ENCODE measurements at places on chromosomes 16 and 17.

- DNase-seq = no peak
These were observed 68.8 kb downstream of the ITFG1 start for GRCh38 chr16:47392081-47392480.

DNA sequence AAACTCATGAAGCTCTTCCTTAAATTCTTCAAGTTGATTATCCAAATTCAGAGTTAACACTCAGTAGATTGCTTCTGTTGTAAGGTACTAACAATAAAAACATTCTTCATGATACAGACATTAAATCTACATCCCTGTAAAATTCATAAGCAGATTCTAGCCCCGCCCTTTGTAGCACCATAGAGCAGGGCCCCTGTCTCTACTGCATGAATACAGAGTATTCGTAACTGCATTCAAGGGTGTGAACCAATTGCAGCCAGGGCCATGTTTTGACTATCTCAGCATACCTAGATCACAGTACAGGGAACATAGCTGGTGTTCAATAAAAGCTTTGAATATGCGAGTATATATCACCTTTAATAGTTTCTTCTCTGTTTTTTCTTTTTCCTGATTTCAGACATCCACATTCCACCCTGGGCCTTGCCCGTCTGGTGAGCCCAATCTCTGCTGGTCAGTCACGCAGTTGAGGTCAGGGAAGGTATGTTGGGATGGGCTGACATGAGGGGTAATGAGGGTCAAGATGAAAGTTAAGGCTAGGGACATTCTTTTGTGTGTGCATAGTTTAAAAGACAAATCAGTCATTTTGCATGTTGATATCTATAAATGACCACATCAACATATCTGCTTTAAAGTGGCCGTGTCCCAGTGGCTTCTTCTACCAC, 33.0 kb downstream of the KCNJ16 start:
- DNase-seq = no peak

- DNase-seq = no peak
These were observed 9.3 kb downstream of the NUBP1 start for GRCh38 chr16:10752843-10753523.

- DNase-seq = peak; percentile 71
These were observed 4.5 kb upstream of the TMEM92 start for GRCh38 chr17:50269477-50270434.

- DNase-seq = no peak
These were observed 49.8 kb downstream of the RND2 start for GRCh38 chr17:43074869-43075268.

DNA sequence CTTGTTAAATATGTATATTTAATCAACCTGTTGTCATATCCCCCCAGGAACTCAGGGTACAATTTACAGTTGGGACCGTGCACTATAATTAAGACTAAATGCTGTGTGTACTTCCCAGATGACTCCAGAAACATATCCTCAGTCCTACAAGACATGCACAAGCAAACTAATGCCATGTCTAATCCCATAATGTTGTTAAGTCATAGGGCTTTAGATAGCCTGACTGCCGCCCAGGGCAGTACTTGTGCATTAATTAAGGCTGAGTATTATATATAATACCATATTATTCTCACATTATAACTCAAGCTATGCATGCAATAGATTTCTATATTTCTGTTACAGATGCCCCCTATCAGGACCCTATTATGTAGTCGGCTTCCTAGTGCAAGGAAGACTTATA, 20.1 kb upstream of the CPHXL start:
- peak; percentile 75 for DNase-seq

DNA sequence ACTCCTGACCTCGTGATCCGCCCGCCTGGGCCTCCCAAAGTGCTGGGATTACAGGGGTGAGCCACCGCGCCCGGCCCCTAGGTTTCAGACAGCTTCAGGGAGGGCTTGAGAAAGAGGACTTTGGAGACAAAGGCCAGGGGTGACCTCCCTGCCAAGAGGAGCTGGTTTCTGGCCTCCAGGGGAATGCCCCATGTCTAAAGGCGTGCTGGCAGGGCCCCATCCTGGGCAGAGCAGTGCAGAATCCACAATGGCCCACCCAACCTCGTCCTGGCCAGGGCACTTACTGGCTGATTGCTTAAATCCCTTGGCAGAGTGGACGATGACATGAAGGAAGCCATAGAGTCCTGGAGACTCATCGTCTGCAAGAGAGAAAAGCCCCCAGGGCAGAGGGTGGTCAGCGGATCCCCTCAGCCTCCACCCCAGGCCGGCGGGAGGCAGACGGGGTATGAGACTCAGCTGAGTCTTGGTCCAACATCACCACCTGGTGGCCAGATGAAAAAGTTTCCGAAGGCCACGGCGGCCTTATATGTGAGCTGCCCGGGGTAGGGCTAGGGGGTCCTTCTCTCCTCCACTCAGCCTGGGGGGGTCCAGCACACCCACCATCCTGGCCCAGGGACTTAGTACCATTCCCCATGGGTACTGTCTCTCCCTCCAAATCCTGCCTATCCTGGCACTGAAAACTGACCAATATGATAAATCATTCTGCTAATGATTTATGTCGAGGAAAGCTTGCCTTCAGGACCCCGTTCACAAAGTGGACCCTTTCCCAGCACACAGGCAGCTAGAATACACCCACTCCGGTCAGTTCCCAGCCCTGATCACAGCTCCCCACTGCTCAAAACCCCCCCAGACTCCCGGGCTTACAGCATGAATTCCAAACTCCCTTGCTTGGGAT, 59.1 kb downstream of the TIMM22 start:
- DNase-seq = peak; percentile 41

DNA sequence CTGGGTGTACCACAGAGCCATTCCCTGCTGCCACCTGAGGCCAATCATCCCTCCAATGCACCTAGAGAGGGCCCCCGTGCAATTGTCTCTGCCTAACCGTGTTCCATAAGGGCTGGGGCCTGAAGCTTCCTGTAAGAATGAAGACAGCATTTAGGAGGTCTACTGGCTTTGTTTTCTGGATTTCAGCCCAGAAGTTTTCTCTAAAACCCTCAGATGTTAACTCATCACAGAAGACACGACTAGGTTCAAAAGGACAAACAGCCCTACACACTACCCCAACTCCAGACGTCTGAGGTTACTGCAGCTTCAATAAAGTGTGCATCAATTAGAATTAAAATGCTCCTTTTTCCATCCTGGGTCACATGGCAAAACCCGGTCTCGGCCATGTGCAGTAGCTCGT, 10.8 kb upstream of the DRG2 start:
- no peak for DNase-seq

- DNase-seq = no peak
These were observed 6.7 kb upstream of the KRT9 start for GRCh38 chr17:41578538-41578937.

GRCh38 chr17:34725008-34725407, 145.6 kb downstream of the TMEM132E start:
- peak; percentile 42 for DNase-seq

DNA sequence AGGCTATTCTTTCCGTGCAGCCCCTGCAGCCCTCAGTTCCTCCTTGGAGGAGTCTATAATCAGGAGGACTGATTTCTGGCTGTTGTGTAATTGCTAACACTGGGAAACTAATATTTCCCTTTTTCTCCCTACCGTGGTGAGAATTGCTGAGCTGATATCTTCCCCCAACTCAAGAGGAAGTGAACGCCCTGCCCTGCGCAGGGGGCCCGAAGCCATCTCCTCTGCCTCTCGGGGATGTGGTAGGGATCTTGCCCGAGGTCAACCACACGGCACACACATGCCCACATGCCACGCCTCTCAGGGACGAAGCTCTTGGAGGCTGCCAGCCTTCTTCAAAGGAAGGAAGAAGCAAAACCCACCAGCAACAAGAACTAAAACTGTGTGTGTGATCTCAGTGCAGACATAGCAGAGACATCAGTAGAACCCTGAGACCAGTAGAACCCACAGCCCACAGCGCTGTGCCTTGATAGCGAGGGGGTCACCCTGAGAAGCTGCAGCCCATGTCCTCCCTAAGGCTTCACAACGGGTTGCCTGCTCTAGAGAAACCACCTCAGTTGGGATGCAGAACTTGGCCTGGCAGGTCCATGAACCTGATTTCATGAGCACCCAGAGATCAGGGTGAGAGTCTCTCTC, 8.9 kb upstream of the ULK2 start:
- DNase-seq = no peak

DNA sequence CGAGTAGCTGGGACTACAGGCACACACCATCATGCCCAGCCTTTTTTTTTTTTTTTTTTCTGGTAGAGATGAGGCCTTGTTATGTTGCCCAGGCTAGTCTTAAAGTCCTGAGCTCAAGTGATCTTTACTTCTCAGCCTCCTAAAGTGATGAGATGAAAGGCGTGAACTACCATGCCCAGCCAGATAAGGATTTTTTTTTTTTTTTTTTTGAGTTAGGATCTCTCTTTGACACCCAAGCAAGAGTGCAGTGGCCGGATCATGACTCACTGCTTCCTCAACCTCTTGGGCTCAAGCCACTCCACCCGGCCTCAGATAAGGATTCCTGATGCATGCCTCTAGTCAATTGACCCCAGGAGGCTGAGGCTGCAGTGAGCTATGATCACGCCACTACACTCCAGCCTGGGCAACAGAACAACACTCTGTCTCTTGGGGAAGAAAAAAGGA, 11.2 kb upstream of the PLEKHG4 start:
- DNase-seq = no peak

GRCh38 chr16:16146380-16147315, 76.6 kb downstream of the ABCC6 start:
- peak; percentile 83 for DNase-seq

DNA sequence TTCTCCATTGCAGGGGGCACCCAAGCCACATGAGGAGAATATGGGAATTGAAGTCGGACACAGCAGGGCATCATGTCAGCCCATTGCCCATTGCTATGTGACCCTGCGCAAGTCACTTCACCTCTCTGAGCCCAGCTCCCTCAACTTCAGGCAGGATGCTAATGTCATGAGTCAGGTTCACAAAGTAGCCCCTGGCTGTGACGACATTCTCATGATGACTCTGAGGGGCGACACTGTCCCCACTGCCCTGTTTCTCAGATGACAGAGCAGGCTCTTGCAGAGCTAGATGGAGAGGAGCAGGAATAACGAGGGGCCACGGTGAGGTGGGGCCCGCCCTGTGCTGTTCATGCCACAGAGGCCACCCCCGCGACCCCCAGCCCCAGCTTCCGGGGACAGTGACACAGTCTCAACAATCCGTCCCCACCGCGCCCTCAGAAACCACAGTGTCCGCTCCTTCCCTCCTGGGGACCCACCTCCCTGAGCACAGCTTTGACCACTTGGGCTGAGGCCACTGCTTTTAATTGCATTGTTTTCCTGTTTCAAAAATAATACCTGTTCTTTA, 13.2 kb upstream of the ZNF469 start:
- no peak for DNase-seq

DNA sequence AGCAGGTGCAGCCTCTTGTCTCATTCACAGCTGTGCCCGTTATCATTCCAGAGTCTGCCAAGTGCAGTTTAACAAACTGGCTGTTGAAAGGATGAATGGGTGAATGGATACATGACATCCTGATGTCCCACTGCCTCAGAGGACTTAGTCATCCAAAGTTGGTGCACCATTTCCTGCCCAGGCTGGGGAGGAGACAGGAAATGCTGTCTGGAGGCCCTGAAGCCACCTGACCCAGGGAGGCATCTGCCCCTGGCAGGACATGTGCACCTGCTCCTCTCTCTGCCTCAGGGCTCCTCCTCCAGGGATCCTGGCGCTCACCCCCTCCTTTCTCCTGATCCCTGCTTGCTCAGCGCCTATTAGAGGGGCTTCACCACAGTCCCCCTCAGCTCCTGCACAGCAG, 1.8 kb upstream of the CD300C start:
- DNase-seq = no peak

GRCh38 chr16:11914210-11915113, 1.3 kb downstream of the GSPT1 start:
- peak; percentile 72 for DNase-seq

GRCh38 chr17:64260886-64261285, 2.2 kb downstream of the TEX2 start:
- no peak for DNase-seq

- DNase-seq = no peak
These were observed 2.6 kb downstream of the KIFC3 start for GRCh38 chr16:57799600-57800199.

- no peak for DNase-seq
These were observed 96.5 kb upstream of the AKTIP start for GRCh38 chr16:53599548-53599947.

GRCh38 chr17:55607731-55608341, 96.6 kb upstream of the SMIM36 start:
- DNase-seq = peak; percentile 81
